Stimulated activated CD4-positive, alpha-beta T cell treated with anti-CD3 and anti-CD28 coated beads, Interleukin-1b, Interleukin-23, amount 100 ng/mL, for 1 hour (primary cell): ENCODE measurements at places on chromosomes 2 and 18.

DNA sequence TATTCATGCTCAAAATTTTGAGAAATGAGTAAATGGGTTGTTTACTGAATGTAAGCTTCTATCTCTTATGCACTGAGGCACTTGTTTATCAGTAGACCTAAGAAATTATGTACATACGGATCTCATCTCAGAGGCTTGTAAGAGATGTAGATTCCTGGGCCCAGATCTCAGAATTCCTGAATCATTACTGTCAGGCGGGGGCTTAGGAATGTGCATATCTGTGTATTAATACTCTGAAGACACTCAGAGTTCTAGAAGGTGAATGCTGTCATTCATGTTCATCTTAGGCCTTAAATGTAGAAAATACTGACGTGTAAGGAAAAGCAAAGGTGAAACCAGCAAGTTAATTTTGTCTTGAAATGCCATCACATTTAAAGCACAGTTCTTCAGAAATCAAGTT, 169.6 kb downstream of the FMNL2 start:
- DNase-seq = no peak

- DNase-seq = no peak
These were observed 116.5 kb upstream of the OTOS start for GRCh38 chr2:240256704-240257637.

- no peak for DNase-seq
These were observed at the start of gene CELF4 for GRCh38 chr18:37565101-37565976. TSS of gene CELF4 (minus strand) at chr18:37565798.

DNA sequence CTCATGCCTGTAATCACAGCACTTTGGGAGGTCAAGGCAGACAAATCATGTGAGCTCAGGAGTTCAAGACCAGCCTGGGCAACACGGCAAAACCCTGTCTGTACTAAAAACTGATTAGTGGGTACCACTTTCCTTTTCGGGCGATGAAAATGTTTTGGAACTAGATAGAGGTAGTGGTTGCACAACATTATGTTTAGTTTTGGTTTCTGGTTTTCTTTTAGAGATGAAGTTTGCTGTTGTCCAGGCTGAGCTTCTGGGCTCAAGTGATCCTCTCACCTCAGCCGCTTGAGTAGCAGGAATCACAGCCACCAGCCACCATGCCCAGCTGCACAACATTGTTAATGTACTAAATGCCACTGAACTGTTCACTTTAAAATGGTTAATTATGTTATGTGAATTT, 27.6 kb downstream of the AAK1 start:
- DNase-seq = no peak

GRCh38 chr18:25052511-25052921, 299.4 kb downstream of the ZNF521 start:
- no peak for DNase-seq

DNA sequence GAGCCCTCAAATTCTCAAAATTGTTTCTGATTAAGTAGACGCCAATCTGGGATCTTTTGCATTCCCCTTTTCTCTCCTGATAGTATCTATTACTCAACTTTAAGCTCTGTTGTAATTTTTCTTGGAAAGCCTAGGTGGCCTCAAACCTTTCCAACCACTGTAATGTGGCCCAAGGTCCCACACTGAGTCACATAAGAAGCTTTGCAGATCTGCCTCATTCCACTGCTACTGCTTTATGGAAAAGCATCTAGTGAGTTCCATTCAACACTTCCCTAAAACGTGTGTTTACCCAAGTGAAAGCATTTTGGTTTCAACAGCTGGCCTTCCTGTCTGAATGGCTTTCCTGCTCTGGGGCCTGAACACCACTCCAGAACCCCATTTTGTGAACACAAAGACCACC, 493.6 kb upstream of the SPHKAP start:
- DNase-seq = no peak

DNA sequence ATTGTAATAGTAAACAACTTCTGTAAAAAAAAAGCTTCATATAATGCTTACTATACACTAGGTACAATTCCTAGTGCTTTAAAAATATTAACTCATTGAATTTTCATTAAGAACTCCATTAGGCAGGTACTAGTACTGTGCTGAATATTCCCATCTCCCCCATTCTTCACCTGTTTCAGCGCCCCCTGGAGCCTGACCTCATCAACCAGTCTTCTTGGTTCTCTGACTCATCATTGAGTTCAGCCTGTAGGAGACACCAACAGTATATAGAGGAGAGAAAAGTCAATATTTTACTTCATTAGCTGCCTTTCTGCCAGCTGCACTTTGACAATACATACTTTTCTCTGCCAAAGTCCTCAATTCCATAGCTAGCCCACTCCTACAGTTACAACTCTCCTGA, 1009.9 kb upstream of the KLHL29 start:
- no peak for DNase-seq

- no peak for DNase-seq
These were observed 174.5 kb downstream of the GLI2 start for GRCh38 chr2:120910164-120910563.

DNA sequence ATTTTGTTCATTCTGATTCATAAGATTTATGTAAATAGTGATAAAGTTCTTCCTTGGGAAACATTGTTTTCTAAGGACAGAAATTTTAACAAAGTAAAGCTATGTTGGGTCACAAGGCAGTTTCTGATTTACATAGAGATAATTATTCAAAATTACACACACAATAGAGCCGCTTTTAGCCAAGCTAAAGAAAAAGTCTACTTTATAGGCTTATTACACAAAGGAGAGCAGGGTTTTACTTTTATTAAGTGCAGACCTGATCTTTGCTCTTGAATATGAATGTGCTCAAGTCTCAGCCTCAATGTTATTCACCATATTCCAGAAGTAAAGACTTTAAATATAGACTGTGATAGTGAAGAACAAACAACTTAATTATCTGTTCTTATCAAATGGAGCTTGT, 787.8 kb upstream of the LINC00305 start:
- no peak for DNase-seq

DNA sequence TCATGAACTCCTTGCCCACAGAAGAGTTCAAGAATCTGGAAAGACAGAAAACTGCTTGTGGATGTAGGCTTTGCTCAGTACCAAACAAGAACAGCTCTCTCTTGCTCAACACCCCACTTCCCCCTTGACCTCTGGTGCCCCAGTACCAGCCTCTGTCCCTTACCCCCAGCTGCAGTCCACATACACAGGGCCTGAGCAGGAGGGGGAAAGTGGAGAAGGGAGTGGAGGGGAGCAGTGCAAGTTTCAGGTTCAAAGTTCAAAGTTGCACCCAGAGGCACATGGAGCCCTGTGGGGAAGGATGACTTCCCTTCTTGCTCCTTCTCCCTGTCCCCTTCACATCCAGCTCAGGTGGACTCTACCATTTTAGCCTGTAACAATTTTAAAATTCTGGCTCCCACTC, 61.1 kb upstream of the LPIN2 start:
- no peak for DNase-seq

GRCh38 chr2:235537186-235537585, 43.3 kb downstream of the AGAP1 start:
- DNase-seq = no peak

GRCh38 chr2:31251018-31251417, 17.1 kb downstream of the EHD3 start:
- DNase-seq = no peak

DNA sequence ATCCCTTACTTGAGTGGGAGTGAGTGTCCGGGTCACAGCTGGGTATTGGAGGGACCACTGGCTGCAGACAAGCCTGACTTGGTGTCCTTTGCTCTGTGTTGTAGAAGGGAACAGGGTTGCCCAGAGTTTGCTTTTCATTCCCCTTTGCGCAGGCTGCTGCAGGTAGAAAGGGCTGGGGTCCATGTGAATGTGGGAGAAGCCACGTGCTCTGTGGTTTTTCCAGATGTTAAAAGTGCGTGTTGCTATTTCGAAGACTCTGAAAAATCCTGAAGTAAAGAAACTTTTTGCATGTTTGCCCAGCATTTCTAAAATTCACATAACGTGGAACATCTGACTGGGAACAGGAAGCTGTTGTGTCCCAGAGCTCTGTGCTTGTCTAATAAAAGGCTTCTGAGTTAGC, 28.8 kb downstream of the GLI2 start:
- no peak for DNase-seq

GRCh38 chr2:1488851-1489250, 75.6 kb downstream of the TPO start:
- DNase-seq = no peak

- DNase-seq = no peak
These were observed 36.0 kb downstream of the DNMT3A start for GRCh38 chr2:25305775-25306174.

GRCh38 chr2:174717273-174717672, 47.0 kb downstream of the CHRNA1 start:
- no peak for DNase-seq

- no peak for DNase-seq
These were observed 52.6 kb downstream of the QPCT start for GRCh38 chr2:37396890-37397565.

GRCh38 chr2:27495840-27496356, 741 bp upstream of the GCKR start:
- DNase-seq = no peak

DNA sequence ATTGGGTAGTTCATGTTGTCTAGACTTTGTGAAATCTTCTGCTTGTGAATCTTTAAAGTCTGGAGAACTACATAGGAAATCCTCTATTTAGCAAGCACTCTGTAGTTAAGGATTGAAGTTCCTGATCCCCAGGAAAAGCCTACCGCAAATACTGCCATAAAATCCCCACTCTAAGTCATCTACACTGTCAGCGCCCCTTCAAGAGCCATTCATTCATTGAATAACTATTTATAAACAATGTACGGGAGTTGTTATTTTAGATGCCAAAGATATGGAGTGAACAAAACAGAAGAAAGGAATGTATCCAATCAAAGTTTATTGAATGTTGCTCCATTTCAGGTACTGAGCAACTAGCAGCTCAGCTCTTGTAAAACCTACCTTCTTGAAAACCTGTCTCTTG, 36.5 kb upstream of the SLC39A10 start:
- DNase-seq = no peak

GRCh38 chr2:110205660-110206455, 1.0 kb upstream of the NPHP1 start:
- no peak for DNase-seq

- no peak for DNase-seq
These were observed 32.7 kb downstream of the TMEM131 start for GRCh38 chr2:97963079-97963406.

DNA sequence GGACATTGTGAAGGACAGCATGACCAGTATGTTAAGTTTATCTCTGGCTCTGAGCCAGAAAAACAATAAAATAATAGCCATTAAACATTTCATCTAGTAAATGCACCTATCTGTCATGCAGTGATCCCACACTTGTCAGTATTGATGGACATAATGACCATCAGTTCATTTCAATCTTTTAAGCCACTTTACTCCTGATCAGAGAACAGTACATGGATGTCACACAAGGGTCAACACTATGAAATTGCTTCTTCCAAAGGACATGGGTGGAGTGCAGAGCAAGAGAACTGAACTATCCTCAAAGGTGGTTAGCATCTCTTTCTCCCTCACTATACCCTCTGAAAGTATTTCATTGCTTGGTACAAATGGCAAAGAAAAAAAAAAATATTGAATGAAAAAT, 816.0 kb upstream of the GYPC start:
- DNase-seq = no peak

GRCh38 chr2:58158481-58158880, 82.6 kb downstream of the FANCL start:
- DNase-seq = no peak

DNA sequence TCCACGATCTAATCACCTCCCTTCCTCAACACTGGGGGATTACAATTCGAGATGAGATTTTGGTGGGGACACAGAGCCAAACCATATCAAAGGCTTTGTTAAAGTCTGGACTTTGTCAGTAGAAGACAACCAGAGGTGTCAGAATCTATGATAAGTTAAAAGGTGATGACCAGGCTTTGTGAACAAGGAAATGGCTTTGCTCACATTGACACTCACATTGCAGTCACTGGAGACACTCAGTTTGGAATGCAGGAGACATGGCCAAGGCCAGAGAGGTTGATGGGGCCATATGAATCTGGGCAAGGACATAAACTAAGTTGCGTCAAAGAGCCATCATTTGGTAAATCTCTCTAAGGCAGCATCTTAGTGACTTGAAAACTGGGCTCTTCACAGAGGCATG, 678.2 kb upstream of the FSHR start:
- DNase-seq = no peak

DNA sequence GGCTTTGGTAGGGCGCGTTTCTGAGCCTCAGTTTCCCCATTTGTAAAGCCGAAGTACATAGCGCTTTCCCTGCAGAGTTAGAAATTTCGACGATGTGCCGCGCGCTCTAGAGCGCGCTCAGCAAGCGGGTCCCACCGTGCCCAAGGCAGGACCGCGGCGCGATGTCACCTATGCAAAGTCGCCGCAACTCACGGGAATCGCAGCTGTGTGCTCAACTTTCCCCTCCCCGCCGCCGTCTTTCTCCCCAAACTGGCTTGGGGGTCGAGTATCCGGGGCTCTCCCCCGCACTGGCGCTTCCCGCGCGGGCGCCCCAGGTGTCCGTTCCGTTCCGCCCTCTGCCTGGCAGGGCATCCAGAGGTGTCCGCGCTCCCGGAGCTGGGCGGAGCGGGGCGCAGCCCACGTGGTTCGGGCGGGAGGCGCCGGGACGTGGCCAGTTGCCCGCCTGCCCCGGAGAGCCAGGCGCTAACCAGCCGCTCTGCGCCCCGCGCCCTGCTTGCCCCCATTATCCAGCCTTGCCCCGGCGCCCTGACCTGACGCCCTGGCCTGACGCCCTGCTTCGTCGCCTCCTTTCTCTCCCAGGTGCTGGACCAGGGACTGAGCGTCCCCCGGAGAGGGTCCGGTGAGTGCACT, at the start of gene MLPH:
Gene MLPH, plus strand, starts transcription at position 433 of the 630 bp plus-strand sequence. CDS start 6,176 bp downstream, outside the sequence.
- DNase-seq = no peak

- no peak for DNase-seq
These were observed 223.7 kb downstream of the ACKR3 start for GRCh38 chr2:236793023-236794011.

DNA sequence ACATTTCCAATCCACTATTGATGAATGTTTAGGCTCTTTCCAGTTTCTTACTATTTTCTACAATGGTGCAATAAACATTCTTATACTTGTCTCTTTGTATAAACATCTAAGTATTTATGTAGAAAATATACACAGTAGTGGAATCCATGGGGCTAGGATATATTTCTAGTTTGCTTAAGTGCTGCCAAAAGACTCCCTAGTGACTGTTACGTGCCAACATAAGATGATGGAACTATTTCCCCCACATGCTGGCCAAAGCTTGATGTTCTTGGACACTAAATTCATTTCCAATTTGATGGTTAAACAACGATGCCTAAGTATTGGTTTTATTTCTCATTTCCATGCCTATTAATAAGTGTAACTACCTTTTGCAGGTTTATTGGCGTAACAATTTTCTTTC, 378.4 kb upstream of the HNRNPA3 start:
- no peak for DNase-seq

- DNase-seq = no peak
These were observed 137.1 kb downstream of the ZEB2 start for GRCh38 chr2:144382849-144383248.

DNA sequence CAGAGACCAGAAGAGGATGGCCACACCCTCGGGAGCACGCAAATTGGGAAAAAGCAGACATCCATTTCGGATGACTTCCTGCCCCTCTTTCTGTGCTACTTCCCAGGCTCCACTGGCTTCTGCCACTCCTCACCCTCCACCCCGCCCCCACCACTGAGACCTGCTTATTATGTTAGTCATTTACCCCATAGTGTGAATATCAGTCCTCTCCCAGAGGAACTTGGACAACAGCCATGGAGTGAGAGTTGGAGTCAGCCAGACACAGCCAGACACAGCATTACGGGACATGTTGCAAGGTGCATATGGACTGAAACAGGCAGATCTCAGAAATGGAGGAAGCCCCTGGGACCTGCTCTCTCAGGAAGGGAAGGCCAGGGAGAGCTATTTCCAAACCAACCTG, 51.8 kb downstream of the CTIF start:
- DNase-seq = no peak

- no peak for DNase-seq
These were observed 18.8 kb downstream of the PTRHD1 start for GRCh38 chr2:24774373-24774772.
